RPMI8226 (cell line): ENCODE measurements at places on chromosomes 3 and 15.
A peak's percentile ranks its signal among the peaks of the same experiment; 100 is the strongest.

DNA sequence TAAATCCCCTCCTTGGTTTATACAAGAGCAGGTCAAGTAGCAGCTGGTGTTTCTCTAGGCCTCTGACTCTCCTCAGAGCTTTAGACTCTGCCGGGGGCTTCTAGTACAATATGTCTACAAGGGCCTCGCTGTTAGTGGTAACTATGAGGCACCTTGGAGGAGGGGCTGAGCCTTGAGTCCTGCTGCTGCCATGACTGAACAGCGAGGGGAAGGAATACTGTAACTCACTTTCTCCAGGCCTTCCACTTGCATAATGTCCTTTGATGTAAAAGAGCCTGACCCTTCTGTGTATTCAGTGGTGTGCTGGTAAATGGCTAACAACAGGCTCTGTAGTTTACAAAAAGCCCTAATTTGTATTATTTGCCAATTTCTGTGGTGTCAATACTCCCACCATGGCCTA lies 27.8 kb downstream of the DRD3 start:
- no peak for DNase-seq

DNA sequence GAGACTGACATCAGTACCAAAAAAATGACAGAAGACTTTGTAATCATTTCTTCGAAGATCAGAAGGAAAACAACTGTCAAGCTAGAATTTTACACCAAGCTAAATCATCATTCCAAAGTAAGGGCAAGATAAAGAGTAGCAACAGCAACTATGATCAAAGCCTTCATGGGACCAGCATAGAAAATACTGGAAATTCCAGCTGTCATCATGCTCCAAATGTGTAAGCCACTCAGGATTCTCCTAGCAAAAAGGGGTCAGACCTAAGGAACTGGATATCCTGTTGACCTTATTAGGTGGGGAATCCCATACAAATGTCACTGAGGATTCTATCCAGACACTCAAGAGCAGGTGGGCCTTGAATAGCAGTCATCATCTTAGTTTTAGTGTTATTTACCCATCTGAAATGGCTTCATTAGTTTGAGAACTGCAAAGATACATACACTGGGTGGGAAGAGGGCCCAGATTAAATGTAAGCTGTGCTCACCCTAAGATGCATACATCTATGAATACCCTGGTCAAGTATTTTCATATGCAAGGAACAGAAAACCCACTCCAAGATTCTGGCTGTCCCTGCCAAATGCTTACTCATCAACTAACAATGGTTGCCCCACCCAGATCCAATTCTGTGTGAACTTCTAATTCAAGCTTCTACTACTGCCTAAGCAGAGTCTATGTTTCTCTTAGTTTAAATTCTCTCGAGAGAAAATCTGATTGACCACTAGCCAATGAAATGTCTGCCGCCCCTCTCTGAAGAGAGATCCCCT lies 33.5 kb downstream of the CLDN18 start:
- DNase-seq: no peak

GRCh38 chr15:38817427-38818156 lies 253.0 kb upstream of the RASGRP1 start:
- DNase-seq: peak; percentile 74

DNA sequence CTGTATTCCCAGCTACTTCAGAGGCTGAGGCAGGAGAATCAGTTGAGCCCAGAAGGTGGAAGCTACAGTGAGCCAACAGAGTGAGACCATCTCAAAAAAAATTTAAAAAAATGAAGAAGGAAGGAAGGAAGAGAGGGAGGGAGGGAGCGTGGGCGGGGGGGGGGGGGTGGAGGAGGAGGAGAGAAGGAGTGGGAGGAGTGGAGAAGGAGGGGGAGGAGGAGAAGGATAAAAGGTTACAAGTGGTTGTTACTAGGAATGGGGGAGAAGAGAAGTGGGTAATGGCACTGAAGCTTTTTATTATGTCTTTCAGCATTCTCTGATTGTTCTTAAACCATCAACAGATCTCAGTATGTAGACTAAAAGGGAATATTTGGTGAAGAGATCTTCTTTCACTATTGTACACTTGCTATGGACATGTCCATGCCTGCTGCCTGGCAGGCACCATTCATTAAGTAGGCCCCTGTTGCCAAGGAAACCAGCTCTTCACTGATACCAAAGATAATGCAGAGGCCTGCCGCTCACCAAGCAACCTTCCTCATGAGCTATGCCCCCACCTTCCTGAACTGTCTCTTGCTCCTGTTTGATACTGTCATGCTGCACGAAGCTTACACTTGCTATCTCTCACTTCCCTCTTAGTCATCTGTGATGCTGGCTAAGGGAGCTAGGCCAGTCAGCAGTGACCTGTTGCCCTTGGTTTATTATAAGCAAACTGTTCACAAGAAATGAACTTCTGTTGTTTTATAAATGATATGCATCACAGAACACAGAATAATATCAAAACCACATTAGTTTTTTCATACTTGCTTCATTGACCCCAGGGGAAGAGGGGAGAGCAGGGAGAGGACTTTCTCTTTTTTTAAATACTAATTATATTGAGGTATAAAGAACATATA lies 23.1 kb downstream of the EPM2AIP1 start:
- peak; percentile 26 for DNase-seq

DNA sequence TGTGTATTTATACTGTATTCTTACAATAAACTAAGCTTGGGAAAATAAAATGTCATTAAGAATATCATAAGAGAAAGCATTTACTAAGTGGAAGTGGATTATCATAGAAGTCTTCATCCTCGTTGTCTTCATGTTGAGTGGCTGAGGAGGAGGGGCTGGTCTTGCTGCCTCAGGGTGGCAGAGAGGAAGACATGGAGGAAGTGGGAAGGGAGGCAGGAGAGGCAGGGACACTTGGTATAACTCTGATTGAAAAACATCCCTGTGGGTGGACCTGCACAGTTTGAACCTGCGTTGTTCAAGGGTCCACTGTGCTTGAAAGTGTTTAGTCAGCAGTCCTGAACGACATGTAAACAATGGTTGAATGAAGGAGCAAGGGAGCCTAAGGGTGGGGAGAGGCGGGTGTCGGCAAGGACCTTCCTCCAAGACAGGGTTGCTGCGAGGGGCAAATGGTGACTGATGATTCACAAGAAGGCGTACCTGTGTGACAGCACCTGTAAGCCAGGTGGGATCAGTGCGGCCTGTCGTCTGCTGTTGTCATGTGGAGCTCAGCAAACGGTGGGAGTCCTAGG lies 103.8 kb upstream of the KLF13 start:
- no peak for DNase-seq

DNA sequence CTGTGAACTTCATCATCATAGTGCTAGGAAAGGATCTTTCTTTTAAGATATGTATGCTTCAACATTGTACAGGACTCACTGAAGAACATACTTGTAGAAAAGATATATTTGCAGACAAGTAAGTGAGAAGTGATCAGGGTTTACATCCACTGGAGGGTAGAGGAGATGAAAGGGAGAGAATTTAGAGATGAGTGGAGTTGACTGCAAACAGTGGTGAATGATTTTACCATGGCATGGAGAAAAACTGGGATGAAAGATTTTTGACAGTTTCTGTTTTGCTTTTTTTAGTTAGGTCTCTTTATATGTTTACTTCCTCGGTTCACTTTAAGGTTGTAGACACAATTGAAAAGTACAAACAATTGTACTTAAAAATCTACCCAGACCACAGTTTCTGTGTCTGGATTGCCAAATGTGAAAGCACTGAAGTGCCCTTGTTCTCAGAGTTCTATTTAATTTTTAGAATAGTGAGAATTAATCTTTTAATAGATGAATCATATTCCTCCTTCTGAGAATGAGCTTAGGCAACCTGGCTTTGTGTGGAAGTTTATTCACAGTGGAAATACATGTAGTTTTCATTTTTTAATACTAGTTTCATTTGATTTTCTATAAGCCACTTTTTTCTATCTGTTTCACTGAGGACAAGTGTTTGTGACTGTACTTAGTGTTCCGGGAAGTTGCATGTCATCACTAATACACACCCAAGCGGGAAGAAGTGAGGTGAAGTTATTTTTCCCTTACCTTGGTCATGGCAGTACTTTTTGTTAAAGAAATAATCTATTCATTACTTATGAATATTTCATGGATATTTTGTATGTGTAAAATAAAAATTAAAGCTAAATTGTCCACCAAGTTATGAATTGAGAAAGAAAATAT lies 1.8 kb upstream of the GPR171 start:
- DNase-seq: no peak

GRCh38 chr3:71254281-71255057 lies 329.1 kb downstream of the FOXP1 start:
- DNase-seq: no peak

DNA sequence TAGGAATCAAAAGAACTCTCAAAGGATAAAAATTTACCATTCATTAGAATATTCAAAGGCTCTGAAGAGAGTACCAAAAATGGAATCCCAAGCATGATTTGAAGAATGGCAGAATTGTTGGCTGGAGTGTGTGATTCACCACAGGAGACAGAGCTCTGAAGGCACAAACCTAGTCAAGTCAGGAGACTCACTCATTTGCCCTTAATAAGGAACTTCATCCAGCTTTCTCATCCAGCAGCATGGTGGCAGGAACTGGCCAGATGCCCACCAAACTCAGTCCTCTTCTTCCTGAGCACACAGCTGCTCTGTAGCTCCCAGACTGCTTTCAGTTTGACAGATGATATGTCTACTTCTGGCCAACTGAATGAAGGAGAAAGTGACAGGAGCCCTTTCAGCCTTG lies 16.5 kb upstream of the HEG1 start:
- no peak for DNase-seq

- no peak for DNase-seq
Measured at GRCh38 chr3:125313060-125313635, 62.0 kb downstream of the ZNF148 start.

GRCh38 chr3:69389520-69390248 lies 3.8 kb upstream of the FRMD4B start:
- DNase-seq: no peak

DNA sequence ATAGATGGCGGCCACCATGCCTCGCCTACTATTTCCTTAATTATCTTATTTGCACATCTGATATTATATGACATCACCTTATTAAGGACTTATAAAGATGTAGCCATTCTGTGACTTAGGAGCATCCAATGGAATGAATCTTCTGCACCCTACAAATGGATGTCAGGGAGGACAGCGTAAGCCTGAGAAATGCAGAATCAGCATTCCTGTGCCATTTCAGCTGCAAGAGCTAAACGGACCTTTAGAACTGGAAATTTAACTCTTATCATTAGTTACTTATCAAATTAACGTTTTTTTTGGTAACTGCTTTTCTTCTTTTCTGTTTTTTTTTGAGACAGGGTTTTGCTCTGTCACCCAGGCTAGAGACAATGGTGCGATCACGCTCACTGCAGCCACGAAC lies 65.6 kb downstream of the LMLN start:
- no peak for DNase-seq

DNA sequence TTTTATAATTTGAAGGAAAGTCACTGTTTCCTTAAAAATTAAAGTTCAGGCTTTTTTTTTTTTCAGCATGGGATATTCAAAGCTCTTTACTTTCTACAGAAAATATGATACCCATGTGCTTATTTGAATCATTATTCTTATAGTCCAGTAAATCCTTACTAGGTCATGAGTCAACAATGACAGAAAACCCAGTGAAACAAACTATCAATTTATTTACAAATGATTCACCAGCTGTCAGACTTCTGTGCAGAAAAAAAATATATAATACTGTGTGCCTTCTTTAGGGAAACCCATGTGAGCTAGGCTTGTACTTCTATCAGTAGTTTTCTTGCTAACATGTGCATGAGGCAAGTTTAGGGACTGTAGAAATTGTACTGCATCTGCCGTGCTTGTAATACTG lies 1.2 kb downstream of the ACP3 start:
- no peak for DNase-seq

GRCh38 chr3:48492461-48493202 lies 11.3 kb downstream of the SHISA5 start:
- peak; percentile 32 for DNase-seq

DNA sequence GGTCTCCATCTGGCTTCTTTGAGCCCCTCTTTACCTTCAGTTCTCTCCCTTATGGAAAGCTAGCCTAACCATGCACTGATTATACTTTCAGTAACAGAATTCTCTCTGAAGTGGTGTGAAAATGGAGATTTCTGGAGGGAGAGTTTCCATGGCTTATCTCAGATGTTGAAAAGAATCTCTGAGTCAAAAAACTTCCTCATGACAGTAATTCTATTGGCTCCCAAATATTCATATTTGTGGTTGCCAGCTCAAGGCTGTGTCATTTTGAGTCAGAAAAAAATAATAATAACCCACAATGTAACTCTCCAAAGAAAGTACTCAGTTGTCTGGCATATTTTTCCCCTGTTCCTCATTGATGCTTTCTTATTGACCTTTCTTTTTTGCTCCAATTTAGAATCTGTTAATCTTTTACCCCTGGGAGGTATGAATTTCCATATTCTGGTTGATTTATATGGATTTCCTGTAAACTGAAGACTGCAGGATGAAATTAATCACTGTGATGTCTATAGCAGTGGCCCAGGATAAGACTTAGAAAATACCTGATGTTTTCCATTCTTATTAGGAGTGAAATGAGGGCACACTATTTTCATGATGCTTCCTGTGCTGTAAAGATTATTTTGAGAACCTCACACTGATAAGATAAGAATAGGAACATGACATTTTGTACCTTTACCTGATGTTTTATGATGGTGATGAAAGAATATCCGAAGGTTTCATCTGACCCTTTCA lies 149.5 kb upstream of the EPHA3 start:
- no peak for DNase-seq

- DNase-seq: no peak
Measured at GRCh38 chr15:72365844-72366243, 10.0 kb downstream of the HEXA start.

DNA sequence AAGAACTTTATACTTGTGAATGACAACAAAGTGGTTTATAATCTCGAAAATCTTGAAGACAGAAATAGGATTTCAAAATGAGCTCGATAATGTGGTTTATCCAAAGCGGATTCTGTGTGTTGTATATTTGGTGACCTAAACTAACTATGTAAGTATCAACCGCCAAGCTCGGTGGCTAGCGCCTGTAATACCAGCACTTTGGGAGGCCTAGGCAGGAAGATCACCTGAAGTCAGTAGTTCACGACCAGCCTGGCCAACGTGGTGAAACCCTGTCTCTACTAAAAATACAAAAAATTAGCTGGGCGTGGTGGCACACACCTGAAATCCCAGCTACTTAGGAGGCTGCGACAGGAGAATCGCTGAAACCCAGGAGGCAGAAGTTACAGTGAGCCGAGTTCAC lies 2.2 kb downstream of the ATP13A3 start:
- DNase-seq: no peak

DNA sequence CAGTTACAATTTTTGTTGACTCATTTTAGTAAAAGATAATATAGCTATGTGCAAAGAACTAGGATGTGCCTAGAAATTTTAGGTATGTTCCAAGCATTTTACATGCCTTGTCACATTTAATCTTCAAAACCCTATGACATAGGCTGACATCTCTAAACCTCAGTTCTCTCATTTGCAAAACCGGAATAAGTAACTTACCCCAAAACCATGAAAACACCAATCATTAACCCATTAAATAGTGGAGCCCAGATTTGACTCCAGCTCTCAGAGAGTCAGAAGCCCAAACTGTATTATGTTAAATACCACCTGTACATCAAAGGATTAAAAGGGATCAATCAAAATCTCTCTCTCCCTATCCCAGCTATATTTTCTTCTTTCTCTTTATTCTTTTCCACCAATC lies 36.6 kb downstream of the GSK3B start:
- DNase-seq: no peak
